ENCODE measurements at places on chromosomes 11 and 22.

- no peak for ATAC-seq
Measured at GRCh38 chr11:6667733-6668374, 12.2 kb upstream of the DCHS1 start.

DNA sequence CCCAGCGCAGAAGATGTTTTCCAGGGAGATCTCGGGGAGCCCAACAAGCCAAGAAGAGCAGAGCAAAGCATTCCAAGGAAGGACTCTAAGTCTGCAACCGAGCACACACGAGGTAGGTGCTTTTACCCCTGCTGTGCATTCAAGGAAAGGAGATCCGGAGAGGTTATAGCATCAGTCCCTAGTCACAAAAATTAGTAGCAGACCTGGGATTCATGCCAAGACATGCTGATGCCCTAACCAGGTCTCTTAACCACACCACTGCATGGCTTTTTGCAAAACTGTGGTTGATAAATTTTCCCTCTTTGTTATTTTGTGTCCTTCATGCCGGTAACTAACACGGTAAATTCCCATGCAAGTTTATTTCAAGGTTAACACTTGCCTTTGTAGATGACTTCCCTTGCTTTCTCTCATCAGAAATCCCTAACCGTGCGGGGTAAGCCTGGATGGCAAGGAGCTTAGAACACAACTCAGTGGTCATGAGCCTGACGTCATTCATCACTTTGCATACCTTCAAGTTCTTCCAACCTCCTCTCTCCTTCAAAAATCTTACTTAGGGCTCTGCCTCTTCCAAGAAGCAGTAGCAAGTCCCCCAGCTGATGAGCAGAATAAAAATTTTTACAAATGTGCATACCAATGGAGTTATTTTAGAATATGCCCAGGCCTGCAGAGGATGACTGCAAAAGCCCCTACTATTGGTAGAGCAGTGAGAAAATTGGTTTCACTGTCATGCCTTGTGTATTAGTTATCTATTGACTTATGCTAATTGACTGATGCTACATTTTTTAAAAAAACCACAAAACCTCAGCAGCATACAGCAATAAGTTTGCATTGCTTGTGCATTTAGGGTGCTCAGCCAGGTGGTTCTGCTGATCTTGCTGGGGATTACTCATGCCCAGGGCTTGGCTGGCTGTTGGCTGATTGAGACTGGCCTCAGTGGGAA lies 465.1 kb downstream of the MN1 start:
- ATAC-seq = peak; percentile 93

- ATAC-seq = no peak
Measured at GRCh38 chr22:30044881-30045493, 35.3 kb upstream of the HORMAD2 start.

DNA sequence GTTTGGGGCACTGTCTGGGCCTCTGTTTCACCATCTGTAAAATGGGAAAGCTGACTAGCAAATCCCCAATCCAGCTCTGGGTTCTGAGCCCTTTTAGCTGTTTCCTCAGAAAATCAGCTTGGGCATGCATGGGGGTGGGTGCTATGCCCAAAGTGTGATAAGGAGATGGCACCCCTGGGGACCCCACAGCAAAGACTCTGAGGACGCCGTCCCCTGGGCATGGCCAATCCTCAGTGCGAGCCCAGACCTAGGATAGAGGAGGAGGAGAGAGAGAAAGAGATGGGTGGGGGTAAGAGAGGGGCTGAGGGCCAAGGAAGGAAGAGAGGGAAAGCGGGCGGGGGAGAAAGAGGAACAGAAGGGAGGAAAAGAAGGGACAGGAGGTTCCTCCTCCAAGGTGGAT lies 31.8 kb downstream of the TPBGL start:
- no peak for ATAC-seq

DNA sequence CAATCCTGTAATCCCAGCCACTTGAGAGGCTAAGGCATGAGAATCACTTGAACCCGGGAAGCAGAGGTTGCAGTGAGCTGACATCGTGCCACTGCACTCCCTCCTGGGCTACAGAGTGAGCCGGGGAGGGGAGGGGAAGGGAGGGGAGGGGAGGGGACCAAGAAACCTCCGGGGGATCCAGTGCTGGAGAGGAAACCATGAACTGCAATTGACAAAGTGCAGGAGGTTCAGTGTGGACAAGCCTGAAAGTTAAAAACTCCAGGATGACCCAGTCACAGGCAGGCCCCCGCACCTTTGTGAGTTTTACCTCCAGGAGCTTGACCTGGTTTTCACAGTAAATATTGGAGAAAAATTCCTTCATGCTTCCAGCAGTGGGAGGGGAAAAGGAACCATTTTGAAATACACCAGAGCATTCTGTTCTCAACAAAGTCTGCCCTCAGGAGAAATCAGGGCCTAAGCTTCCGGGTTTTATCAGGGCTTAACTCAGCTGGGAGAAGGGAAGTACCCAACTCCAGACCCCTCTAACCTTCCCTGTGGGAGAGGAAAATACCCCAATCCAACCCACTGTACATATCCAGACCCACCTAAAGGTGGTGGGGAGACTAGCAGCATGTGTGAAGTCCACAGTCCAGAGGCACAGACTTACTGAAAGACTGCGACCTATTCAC lies 15.5 kb upstream of the ZFTA start:
- ATAC-seq = no peak

GRCh38 chr11:119696378-119697222 lies 32.4 kb downstream of the NECTIN1 start:
- ATAC-seq = peak; percentile 23

DNA sequence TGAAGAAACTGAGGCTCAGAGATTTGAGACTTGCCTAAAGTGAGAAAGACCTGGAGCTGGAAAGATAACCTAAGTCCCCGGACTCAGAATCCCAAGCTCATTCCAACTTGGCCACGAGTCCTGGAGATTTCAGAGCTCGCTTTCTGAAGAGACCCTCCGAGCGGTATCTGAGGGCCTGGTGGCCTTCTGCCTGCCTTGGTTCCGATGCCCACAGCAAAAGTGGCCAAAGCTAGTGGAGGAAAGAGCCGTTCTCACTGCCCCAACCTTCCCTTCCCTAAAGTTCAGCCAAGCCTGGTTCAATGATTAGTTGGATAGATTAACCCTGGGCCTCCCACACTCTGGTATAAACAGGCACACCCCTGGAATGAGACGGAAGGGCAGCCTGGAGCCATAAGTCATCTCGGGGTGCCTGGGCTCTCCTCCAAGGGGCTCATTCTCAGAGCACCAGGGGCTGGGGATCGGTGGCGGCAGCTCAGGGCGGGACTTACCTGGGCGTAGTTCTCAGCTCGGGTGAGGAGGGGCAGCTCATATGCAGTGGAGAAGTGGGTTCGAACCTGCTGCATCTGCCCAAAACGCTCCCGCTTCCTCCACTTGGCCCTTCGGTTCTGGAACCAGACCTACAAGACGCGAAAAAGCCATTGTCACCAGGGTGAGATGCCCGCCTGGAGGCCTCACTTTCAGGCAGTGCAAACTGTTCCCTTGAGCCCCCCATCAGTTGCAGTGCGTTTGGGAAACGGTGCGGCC lies 42.8 kb downstream of the ALX4 start:
- no peak for ATAC-seq

GRCh38 chr11:77580712-77581337 lies 8.9 kb upstream of the AQP11 start:
- ATAC-seq = no peak

DNA sequence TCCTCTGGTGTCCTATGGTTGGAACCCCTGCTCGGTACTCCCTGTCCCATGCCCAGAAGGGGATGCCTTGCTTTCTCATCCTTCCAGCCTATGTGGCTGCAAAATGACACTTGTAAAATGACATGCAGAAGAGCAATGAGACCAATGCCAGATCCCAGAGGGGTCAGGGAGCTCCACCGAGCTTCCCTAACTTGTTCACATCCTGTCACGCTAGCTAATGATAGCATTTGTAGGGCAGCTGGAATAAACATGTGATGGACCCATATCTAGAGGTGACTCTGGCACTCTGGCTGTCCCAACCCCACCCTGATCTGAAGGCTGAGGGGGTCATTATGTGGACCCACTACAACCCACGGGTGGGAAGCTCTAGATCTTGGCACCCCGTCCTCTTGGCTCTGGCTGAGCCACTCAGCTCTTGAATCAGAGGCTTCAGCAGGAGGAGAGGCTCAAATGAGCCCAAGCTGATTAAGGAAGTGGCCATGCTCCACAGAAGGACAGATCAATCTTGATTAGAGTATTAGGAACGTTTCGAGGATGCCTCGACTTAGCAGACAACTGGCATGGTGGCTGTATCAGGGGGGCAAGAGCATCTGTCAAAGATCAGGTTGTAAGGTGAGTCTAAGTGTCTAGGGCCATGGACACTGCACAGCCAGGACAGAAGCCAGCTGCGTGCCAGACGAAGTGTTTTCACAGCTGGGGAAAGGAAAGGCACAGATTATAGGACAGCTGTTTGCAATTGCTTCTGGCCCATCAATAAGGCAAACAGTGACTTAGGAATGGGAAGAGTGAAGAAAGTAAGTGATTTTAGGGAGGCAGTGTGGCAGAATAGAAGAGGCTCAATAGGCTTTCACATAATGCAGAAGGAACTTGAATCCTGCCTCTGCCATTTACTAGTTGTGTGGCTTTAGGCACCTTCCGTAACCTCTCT lies 182.8 kb downstream of the KIRREL3 start:
- ATAC-seq = no peak

DNA sequence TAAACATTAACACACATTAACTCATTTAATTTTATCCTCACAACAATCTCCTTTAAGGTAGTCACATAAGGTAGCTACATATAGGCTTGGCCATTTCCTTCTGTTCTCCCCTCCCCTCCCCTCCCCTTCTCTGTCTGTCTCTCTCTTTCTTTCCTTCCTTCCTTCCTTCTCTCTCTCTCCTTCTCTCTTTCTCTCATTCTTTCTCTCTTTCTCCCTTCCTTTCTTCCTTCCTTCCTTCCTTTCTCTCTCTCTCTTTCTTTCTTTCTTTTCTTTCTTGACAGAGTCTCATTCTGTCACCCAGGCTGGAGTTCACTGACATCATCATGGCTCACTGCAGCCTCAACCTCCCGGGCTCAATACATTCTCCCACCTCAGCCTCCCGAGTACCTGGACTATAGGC lies 22.3 kb upstream of the NUP160 start:
- ATAC-seq = no peak

DNA sequence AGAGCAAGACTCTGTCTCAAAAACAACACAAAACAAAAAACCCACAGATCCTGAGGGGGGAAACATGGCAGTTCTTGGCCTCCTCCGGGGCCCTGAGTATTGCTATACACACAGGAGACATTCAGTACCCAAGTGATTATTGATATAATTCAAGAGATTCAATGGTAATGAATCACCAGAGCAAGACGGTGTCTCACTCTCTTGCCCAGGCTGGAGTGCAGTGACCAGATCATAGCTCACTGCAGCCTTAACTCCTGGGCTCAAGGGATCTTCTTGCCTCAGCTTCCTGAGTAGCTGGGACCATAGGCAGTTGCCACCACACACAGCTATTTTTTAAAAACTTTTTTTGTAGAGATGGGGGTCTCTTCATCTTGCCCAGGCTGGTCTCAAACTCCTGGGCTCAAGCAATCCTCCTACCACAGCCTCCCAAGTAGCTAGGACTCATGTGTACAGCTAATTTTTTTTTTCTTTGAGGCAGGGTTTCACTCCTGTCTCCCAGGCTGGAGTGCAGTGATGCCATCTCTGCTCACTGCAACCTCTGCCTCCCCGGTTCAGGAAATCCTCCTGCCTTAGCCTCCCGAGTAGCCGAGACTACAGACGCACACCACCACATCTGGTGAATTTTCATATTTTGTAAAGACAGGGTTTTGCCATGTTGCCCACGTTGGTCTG lies 21.8 kb upstream of the PIK3C2A start:
- no peak for ATAC-seq

- ATAC-seq = peak; percentile 65
Measured at GRCh38 chr22:30717331-30717921, 22.8 kb downstream of the OSBP2 start.

DNA sequence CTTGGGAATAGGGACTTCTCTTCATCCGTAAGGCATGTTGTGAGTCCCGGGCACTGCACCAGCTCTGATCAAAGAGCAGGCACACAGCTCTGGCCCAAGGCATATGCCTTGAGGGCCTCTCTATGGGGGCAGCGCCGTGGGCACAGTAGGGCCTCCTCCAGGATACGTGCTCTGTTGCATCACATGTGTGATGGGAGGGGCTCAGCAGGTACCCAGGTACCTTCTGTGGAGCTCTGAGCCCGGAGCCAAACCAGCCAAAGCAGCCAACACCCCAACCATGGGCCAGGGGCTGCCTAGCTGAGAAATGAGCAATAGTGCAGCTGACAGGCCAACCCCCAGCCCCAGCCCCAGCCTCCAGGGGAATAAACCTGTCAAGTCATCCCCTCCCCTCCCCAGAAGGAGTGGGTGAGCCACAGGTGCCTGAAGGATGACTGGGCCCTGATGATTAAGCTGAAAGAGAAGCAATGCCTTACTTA lies 79.7 kb upstream of the SHISAL1 start:
- no peak for ATAC-seq

DNA sequence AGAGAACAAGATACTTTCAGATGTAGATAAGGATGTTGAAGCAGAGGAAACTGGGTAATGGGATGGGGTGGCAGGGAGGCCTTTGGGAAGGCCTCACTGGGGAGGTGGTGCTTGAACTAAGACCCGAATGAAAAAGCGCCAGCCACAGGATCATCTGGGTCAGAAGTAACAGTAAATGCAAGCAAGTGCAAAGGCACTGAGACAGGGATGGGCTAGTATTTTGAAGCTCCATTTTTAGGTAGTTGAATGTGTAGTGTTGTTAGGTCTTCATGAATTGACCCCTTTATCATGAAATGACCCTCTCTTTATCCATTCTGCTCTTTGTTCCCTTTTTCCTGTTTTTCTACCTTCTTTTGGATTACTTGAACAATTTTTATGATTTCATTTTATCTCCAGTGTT lies 6.2 kb upstream of the PACS1 start:
- ATAC-seq = no peak

- no peak for ATAC-seq
Measured at GRCh38 chr11:20160425-20161229, at the start of gene DBX1. Gene DBX1 (minus strand): TSS chr11:20160475. CDS start chr11:20160324, 151 bp downstream.

DNA sequence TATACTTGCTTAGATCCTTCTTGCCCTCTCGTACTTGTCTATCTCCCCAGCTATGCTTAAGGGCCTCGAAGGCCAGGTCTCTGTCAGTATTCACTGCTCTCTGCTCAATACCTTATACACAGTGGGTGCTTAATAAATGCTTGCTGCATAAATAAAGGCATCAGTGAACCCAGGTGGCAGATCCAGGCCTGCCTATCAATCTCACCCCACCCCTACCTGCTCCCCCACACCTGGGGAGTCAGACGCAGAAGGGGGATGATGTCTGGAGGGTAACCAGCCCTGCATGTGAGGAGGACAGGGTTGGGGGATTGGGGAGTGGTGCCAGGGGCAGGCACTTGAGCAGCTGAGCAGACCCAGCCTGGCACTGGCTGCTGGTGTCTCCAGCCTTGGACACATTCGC lies 430.6 kb downstream of the MN1 start:
- ATAC-seq = no peak

GRCh38 chr22:18136563-18137320 lies 13.2 kb upstream of the USP18 start:
- ATAC-seq = no peak

GRCh38 chr11:44229098-44229497 lies 80.8 kb downstream of the ALX4 start:
- ATAC-seq = no peak

- no peak for ATAC-seq
Measured at GRCh38 chr22:37234736-37235711, 9.0 kb downstream of the RAC2 start.

- ATAC-seq = no peak
Measured at GRCh38 chr11:22884217-22884616, 23.9 kb upstream of the CCDC179 start.

- ATAC-seq = peak; percentile 5
Measured at GRCh38 chr11:62539238-62539925, 7.2 kb downstream of the AHNAK start.

GRCh38 chr11:42992594-42992993 lies 319.2 kb upstream of the API5 start:
- ATAC-seq = no peak

GRCh38 chr11:45253640-45254039 lies 32.5 kb downstream of the SYT13 start:
- ATAC-seq = no peak
